ENCODE measurements at places on chromosomes 7 and 10. TPM values are rescaled to one million over a fixed set of nuclear protein-coding genes. Genes with fewer than 3 reads are reported as not detected.

NME8 gene
- total RNA-seq, result not detected

CACNB2 gene
- total RNA-seq, result 0.46 TPM

DNA sequence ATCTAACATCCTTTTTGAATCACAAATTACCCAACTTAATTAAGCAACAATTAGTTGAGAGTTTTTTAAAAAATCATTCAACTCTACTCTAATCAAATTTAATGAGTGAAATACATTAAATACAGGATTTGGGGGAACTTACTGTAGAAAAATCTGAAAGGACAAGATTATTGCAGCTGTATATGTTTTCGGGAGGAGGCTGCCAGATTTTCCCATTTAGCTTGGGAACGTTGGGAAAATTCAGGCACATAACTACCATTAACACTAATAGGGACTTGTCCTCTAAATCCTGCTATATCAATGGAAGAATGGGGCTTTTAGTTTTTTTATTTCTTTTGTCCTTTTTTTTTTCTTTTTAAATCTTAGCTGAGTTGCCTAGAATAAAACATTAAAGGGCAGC, 691.4 kb upstream of the FZD8 start:
- no peak overlapping the region for H3K4me3 ChIP-seq
- no peaks in the 10 kb centered on the region for H3K36me3 ChIP-seq
- no peaks in the 10 kb centered on the region for H3K27me3 ChIP-seq
- H3K27ac ChIP-seq, result no peak overlapping the region
- DNase-seq, result no peak

GPR141 gene
- total RNA-seq, result not detected

FKBP6 gene
- not detected for total RNA-seq

DNA sequence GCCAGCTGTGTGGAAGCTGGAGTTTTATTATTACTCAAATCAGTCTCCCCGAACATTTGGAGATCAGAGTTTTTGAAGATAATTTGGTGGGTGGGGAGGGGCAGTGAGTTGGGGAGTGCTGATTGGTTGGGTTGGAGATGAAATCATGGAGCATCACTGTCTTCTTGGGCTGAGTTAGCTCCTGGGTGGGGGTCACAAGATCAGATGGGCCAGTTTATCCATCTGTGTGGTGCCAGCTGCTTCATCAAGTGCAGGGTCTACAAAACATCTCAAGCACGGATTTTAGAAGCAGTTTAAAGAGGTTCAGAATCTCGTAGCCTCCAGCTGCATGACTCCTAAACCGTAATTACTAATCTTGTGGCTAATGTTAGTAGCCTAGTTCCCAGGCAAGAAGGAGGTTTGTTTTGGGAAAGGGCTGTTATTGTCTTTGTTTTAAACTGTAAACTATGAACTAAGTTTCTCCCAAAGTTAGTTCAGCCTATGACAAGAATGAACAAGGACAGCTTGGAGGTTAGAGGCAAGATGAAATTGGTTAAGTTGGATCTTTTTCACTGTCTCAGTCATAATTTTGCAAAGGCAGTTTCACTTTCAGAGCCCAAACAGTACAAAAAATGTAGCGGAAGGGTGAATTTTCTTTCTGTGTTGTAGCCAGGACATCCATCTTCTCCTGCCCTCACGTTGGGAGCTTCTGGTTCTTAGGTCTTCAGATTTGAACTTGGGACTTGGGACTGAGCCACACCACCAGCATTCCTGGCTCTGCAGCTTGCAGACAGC, 43.1 kb downstream of the KLF6 start:
- H3K4me3 ChIP-seq, result no peak overlapping the region
- peaks cover 11% of the 10 kb centered on the region for H3K4me1 ChIP-seq
- H3K27me3 ChIP-seq, result no peaks in the 10 kb centered on the region
- H3K36me3 ChIP-seq, result no peaks in the 10 kb centered on the region
- DNase-seq, result peak; percentile 40

GRCh38 chr7:44196450-44196872, 4.3 kb upstream of the YKT6 start:
- H3K4me3 ChIP-seq, result no peak overlapping the region
- peaks cover 4% of the 10 kb centered on the region for H3K4me1 ChIP-seq
- no peak for DNase-seq
- H3K27ac ChIP-seq, result no peak overlapping the region
- no peaks in the 10 kb centered on the region for H3K36me3 ChIP-seq
- peaks cover 4% of the 10 kb centered on the region for H3K27me3 ChIP-seq

- no peaks in the 10 kb centered on the region for H3K27me3 ChIP-seq
- H3K4me1 ChIP-seq, result no peaks in the 10 kb centered on the region
- H3K36me3 ChIP-seq, result no peaks in the 10 kb centered on the region
- no peak overlapping the region for H3K27ac ChIP-seq
- no peak for DNase-seq
- no peak overlapping the region for H3K4me3 ChIP-seq
Observed at GRCh38 chr7:46022397-46022796, 101.3 kb upstream of the IGFBP3 start.

PLCE1 gene
- total RNA-seq, result 0.84 TPM

FAM237B gene
- total RNA-seq, result not detected

DNA sequence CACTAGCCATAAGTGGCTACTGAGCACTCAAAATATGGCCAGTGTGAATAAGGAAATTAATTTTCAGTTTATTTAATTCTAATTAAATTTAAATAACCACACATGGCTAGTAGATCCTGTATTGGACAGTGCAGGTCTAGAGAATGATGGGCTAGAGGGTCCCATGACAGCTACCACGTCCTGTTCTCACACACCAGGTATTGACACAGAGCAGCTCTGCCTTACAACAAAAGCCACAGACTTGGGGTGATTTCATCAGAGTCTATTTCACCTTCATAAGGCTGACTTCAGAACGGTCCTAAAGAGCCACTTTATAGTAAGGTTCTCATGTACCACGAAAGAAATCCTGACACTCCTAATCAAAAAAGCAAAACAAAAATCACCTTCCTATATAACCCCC, 111.3 kb downstream of the UBE2H start:
- DNase-seq, result no peak
- H3K4me3 ChIP-seq, result no peak overlapping the region
- peaks cover 43% of the 10 kb centered on the region for H3K4me1 ChIP-seq
- peaks cover 6% of the 10 kb centered on the region for H3K36me3 ChIP-seq
- no peak overlapping the region for H3K27ac ChIP-seq

Measured in astrocyte (in vitro differentiated cells and primary cell).